ENCODE measurements at places on chromosomes 13 and 19.

DNA sequence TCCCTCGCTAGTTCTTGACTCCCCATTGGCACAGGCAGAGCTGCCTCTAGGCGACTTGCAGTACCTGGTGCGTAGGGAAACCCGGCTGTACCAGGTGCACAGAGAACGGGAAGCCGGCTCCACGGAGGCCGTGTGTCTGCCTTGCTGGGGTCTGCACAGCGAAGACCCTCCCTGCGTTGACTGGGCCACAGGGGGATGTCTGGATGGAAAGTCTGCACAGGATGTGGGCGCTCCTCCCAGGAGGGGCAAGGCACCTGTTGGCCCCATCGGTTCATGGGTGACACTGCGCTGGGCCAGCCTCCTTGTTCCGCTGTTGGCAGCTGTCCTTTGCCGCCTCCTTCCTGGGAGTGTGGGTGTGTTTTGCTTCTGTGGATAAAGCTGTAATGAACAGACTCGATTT lies 138.3 kb downstream of the TEX29 start:
- no peak for DNase-seq

DNA sequence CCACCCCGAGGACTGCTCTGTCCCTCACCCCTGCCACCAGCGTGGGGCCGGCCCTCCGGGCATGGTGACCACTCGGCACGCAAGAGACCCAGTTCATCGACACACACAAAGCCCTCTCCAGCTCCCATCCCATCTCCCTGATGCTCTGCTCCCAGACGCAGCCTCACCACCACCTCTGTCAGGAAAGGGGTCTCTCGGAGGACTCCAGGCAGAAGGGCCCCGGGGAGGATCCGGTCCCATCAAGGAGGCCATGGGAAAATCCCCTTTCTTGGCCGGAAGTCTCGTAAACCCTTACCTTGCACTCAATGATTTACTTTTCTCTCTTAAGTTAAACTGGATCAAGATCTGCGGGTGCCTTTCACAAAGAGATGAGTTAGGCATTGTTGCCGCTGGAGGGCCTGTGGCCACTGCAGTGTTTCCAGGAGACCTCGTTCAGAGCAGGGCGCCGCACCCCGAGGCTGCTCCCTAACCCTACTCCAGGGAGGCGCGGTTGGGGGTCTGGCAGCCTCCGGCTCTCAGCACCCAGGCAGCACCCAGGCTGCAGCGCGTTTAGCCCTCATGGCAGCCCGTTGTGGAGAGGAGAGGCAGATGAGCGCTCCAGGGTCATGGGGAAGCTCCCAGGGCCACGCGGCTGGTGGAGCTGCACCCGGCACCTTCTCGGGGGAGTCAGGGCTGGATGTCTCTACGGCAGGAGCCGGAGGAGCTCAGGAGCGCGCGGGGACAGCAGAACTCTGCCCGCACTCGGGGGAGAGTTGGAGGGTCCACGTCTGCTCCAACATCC lies 31.0 kb downstream of the C2CD4C start:
- DNase-seq = no peak

- no peak for DNase-seq
These were observed 7.2 kb downstream of the FBXL3 start for GRCh38 chr13:77019756-77020155.

GRCh38 chr19:30449078-30449590 lies 77.0 kb downstream of the ZNF536 start:
- no peak for DNase-seq

- DNase-seq = peak; percentile 11
These were observed 21.7 kb upstream of the CALM3 start for GRCh38 chr19:46579361-46579879.

DNA sequence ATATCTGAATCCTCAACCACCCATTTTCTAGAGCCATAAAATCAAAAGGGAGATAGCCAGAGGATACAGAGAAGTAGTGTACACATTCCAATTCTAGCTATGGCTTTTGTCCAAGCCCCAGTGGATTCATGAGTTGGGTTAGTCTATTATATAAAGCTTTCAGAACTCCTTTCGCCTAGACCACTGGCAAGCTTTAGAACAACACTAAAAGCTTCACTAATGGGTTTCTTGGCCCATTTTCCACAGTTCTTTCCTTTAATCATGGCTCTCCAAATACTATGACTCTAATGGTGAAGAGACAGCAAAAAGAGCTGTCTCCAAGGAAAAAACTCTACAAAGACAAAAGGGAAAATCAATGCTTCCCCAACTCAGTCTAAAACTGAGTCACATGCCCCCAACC lies 48.2 kb upstream of the SLITRK5 start:
- DNase-seq = no peak

DNA sequence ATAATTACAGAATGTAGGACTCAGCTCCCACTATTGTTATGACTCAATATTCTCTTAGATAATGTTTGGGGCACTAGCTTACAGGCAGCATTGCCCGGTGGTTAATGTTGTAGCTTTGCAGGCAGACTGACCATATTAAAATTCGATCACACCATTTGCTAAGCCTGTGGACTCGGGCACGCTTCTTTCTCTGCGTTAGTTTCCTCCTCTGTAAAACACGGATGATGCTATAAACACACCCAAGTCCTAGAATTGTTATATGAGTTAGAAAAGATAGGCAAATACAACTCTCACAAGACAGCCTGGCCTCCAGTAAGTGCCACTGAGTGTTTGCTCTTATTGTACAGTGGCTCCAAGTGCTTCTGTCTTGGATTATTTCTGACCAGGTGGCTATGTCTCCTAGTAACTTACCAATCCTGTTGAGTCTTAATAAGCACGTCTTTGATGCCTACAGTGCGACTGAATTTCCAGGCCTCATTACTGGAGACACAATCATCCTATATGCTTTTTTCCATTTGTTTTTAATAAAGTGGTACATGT lies 50.0 kb upstream of the ALOX5AP start:
- DNase-seq = no peak

DNA sequence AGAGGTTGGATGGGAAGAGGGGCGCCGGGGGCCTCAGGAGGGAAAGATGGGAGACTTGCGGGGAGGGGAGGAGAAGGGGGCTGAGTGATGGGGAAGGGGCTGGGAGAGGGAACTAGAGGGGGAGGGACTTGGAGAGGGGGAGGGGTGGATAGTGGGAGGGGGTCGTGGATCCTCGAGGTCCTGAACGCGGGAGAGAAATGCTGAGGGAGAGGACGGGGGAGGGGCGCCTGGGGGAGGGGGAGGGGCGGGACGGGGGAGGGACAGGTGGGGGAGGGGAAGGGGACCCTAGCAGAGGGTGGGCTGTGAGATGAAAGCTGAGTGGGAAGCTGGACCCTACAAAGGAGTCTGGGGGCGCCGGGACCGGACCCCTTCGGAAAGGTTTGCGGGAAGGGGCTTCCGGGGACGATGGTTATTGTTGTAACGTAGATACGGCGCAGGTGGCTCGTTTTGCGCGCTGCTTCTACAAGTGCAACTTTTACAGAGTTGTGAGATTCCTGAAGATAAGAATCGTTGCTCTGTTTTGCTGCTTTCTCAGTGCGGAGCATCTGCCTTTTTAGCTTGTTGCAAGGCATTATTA lies 418 bp downstream of the ZNF444 start:
- peak; percentile 43 for DNase-seq

DNA sequence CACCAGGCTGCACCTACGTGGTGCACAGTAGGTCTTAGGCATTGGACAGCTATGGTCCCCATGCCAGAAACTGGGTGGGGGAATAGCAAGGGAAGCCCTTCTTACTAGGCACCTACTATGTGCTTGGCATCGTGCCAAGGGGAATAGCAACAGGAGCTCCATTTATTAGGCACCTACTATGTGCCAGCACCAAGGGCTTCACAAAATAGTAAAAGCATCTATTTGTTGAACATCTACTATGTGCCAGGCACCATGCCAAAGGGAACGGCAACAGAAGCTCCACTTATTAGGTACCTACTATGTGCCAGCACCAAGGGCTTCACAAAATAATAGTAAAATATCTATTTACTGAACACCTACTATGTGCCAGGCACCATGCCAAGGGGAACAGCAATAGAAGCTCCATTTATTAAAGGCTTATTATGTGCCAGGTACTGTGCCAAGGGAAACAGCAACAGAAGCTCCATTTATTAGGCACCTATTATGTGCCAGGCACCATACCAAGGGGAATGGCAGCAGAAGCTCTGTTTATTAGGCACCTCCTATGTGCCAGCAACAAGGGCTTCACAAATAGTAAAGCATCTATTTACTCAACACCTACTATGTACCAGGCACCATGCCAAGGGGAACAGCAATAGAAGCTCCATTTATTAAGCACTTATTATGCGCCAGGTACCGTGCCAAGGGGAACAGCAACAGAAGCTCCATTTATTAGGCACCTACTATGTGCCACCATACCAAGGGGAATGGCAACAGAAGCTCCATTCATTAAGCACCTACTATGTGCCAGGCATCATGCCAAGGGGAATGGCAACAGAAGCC lies 108.5 kb downstream of the PTPRS start:
- DNase-seq = no peak

GRCh38 chr13:99657848-99658260 lies 156.6 kb downstream of the TM9SF2 start:
- DNase-seq = peak; percentile 34

- no peak for DNase-seq
These were observed 251.2 kb upstream of the OBI1 start for GRCh38 chr13:78910147-78910546.

DNA sequence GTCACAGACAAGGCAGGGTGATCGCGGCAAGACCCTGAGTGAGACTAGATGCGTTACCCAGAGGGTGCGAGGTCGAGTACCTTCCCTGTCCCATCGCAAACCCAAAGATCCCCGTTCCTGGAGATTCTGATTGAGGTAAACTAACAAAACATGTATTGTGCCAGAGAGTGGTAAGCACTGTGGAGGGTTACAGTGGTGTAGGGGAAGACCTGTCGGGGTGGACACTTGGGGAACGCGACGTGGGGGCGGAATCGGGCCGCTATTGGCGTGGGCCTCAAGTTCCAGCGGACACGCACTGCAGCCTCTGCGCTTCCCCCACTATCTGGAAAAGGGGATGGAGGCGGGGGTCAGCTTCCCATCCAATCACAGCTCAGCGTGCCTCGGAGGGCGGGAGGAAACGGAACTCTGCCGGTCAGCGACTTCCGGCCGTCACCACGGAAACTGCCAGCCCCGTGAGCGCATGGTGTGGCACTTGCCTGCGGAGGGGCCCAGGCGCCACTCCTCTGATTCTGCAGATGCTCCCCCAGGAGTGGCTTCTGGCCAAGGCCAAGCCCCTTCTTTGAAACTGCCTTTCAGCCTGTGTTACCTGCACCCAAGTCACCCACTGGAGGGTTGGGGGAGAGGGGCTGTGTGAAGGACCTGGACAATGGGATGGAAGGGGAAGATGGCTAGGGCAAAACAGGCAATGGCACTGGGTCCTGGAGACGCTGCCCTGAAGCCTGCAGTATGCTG lies 1.0 kb upstream of the UBE2M start:
- DNase-seq = peak; percentile 72

- peak; percentile 39 for DNase-seq
These were observed 19.0 kb downstream of the MAN2B1 start for GRCh38 chr19:12647490-12648071.
